ENCODE measurements at places on chromosomes 7 and 10.

DNA sequence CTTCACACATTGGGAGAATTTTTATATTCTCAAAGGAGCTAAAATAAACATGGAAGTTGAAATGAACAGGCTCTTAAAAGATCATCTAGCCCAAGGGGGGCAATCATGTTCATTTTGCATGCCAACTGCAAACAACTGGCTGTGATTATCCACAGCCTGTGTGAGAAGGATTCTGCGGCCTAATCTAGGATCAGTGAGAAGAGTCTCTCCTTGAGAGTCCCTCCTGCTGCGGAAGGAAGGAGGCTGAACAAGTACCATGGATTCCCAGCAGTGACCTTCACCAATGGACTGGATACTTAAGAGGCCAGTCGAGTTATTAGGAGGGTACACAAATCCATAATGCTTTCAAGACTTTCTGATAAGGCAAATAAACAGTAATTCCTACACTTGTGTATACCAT lies 76.7 kb downstream of the IGF2BP3 start:
- DNase-seq: no peak

- DNase-seq: no peak
Observed at GRCh38 chr10:49353026-49353894, 42.6 kb downstream of the DRGX start.

- DNase-seq: no peak
Observed at GRCh38 chr7:152876749-152877148, 117.2 kb downstream of the ACTR3B start.

- no peak for DNase-seq
Observed at GRCh38 chr10:95177429-95177828, 16.6 kb upstream of the ACSM6 start.

- DNase-seq: peak; percentile 16
Observed at GRCh38 chr10:131435232-131435631, 123.7 kb upstream of the TCERG1L start.

GRCh38 chr7:70104243-70104642 lies 506.0 kb downstream of the AUTS2 start:
- DNase-seq: no peak

GRCh38 chr7:140607441-140607989 lies 33.1 kb downstream of the DENND2A start:
- DNase-seq: no peak

DNA sequence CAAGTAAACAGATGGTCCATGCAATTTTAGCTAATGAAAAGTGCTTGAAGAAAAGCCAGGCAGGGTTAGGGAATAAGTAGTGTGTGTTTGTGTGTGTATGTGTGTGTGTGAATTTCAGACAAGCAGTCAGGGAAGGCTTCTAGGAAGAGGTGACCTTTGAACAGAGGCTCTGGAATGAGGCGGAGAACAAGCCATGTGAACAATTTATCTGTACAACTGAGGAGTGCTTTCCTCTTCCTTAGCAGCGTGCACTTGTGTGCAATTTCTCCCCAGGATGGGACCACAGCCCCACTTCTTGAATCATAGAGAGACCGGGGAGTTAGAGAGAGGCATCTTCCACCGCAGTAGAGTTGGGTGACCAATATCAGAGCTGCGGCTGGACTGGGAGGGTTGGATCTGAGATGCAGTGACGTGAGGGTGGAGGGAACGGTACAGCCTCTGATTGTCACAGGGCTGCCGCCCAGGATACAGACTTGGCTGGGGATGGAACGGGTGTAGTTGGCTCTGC lies 69.2 kb upstream of the FAM171A1 start:
- DNase-seq: no peak

DNA sequence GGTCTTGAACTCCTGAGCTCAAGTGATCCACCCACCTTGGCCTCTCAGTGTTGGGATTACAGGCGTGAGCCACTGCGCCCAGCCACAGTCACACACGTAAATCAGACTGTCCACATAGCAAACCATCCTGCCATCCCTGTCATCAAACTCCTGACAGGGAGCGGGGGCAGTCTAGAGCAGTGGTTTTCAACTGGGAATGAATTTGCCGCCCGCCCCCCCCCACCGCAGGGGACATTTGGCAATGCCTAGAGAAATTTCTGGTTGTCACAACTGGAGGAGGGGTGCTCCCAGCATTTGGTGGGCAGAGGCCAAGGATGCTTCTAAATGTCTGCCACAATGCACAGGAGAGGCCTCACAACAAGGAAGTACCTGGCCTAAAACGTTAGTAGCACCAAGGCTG lies 24.1 kb downstream of the CAMK2G start:
- DNase-seq: no peak

- DNase-seq: no peak
Observed at GRCh38 chr10:78828647-78829539, 239.9 kb upstream of the ZMIZ1 start.

GRCh38 chr7:24871770-24872169 lies 108.2 kb downstream of the OSBPL3 start:
- DNase-seq: no peak

GRCh38 chr10:12687996-12688395 lies 313.5 kb downstream of the CCDC3 start:
- DNase-seq: no peak

DNA sequence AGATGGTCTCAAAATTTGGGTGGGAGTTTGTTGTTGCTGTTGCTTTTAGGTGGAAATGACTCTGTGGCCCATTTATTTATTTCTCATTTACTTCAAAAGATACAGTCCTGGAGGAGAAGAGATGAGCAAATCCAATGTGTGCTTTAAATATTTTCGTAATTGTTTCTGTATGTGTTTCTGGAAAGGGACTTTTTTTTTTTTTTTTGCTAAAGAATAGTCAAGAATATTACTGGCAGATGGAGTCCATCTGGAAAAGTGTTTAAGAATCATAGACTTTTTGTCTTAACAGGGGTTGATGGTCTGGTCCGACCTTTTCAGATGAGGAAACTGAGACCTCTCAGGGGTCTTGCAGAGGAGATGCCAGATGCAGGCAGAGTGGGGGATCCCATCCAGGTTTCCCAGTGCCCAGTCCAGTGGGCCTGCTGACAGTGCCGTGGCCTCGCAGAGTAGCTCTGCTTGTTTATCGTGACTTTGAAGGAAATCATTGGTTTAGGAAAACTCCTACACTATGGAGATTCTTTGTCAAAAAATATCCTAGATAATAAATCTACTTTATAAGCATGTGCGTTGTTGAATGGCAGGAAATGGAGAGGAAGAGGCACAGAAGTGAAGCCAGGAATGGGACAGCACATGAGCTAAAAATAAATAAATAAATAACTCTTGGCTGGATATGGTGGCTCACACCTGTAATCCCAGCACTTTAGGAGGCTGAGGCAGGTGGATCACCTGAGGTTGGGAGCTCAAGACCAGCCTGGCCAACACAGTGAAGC lies 164.3 kb upstream of the SVIL start:
- no peak for DNase-seq

DNA sequence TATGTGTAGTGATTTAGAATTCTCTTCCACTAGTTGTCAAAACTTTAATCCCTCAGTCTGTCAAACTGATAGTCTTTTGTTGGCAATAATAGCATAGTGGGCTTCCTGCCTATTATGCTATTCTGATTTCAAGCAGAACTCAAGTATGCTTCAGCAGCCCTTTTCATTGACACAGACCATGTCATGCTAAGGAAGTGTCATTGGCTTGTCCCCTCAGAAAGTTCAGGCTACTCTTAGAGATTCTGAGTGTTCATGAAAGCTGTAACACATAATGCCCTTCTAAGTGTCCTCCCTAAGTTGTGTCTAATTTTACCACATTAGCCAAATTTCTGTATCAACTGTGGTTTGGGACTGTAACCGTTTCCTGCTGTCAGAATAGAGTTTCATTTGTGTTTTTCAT lies 198.7 kb downstream of the THSD7A start:
- no peak for DNase-seq

DNA sequence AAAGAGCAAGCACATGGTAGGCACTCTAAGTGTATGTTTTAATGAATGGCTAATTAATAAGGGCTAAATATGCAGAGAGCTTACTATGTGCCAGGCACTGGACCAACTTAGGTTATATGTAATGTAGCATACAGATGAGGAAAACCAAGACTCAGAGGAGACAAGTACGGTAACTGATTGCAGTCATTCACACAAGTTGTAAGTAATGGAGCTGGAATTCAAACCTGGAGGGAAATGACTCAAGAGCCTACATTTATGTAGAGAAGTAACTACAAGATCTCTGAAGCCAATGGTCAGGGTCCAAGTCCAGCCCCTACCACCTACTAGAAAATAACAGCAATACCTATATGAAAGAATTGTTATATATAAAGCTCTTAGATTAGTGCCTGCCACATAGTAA lies 97.3 kb upstream of the KCNIP2 start:
- no peak for DNase-seq

GRCh38 chr7:108413782-108414492 lies 42.3 kb downstream of the NRCAM start:
- DNase-seq: no peak

- no peak for DNase-seq
Observed at GRCh38 chr10:122551450-122551849, 9.1 kb upstream of the DMBT1 start.

DNA sequence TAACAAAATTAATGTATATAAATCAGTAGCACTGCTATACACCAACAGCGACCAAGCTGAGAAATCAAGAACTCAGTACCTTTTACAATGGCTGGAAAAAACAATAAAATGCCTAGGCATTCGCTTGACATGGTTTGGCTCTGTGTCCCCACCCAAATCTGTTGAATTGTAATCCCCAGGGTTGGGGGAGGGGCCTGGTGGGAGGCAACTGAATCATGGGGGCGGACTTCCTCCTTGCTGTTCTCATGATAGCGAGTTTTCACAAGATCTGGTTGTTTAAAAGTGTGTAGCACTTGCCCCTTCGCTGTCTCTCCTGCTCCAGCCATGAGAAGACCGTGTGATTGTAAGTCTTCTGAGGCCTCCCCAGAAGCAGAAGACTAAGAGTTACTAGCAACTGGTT lies 8.6 kb downstream of the ZNF786 start:
- DNase-seq: no peak

DNA sequence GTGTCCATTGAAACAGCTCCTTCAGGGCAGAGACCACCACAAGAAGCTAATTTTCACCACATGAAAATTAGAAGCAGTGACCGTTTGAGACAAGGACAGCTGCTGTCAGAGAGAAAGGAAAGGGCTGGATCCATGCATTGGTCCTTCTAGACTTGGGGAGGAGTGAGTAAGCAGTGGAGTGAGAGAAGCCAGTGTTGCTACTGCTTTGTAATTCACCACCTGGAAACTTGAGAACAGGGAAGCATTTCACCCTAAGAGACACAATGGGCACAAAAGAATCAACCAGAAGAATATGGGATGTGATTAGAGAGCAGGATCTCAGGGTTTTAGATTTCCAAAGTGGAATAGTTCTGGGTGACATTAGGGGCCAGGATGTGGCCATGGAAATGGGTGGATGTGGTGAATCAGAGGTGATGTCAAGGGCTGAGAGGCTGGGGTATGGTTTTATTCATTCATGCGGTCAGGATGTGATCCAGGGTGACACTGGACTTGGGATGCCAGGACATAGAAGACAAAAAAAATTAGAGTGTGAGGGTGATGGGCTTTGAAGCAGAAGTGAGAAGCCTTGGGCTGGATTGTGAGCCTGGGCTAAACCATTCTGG lies 61.6 kb downstream of the DENND11 start:
- no peak for DNase-seq

DNA sequence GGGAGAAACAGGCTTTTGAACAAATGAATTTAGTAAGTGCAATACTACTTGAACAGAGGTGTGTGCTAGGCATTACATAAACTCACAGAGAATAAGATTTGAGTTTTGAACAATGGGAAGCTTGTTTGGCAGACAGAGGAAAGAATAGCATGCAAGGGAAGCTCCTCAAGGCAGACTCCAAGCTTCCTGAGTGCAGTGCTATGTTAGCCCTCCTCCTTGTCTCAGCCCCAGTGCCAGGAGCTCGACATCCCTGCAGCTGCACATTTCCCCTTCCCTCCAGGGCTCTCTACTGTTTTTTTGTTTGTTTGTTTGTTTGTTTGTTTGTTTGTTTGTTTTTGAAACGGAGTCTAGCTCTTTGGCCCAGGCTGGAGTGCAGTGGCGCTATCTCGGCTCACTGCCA lies 237.5 kb downstream of the IPMK start:
- DNase-seq: no peak

- DNase-seq: no peak
Observed at GRCh38 chr7:30735631-30736030, 16.3 kb upstream of the INMT start.

DNA sequence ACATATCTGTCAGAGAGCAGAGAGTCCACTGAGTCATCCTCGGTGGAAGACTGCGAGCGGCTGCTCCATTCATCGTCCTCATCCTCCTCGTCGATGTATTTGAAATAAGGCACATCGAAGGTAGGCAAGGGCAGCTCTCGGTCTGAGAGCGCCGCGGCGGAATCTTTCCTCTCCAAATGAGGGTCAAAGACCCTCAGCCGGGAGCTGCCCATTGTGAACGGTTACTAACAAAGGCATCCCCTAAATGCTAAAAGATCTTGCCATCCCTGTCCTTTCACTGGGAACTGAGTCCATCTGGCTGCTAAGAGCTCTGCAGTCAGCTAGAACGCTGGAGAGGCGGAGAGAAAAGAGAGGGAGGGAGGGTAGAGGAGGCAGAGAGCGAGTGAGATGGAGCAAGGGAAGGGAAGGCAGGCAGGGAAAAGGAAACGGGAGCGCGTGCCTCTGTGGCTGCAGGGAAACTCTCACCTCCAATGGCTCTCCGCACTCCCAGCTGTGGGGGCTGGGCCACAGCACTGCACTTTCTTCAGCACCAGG lies 163.4 kb downstream of the RAPGEF5 start:
- DNase-seq: no peak

- DNase-seq: no peak
Observed at GRCh38 chr7:112206991-112207592, 597 bp downstream of the ZNF277 start.

DNA sequence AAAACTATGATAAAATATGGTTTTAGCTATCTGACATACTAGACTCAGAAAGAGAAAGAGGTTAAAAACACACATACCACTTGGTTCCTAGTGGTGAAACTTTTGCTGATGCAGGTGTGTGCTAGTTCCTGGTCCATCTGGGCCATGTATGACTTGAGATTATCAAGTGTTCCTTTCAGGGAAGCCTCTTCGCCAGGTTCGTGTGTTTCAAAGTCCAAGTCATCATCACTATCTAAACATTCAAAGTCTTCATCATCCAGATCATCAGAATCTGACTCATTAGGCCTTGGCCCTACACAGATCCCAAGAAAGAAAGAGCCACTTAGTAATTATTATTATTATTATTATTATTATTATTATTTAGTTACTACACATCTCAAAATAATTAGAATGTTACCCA lies 26.4 kb downstream of the NUDT13 start:
- DNase-seq: no peak

GRCh38 chr7:44325201-44325671 lies at the start of gene CAMK2B:
CAMK2B (minus strand) TSS chr7:44325594; CDS start chr7:44325421, 173 bp downstream.
- no peak for DNase-seq

- no peak for DNase-seq
Observed at GRCh38 chr10:127506094-127506493, 43.0 kb upstream of the NPS start.

DNA sequence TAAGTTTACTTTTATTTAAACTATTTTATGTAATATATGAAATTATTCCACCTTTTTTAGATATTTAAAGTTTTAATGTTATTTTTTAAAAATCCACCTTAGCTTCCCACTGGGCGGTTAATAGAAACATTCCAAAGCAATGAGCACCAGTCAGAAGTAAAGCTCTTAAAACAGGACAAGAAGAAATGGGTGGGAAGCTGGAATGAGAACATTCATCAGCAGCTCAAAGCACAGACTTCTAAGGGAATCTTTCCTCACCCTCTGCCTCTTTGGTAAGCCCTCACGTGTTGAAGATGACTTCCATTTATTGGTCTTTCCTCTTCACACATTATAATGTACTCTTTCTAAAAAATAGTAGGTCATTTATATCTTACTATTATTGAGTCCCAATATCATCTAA lies 3.1 kb downstream of the AGMO start:
- no peak for DNase-seq

GRCh38 chr10:114526126-114526503 lies 121.8 kb upstream of the AFAP1L2 start:
- DNase-seq: no peak
